ENCODE measurements at places on chromosomes 3 and 15.

DNA sequence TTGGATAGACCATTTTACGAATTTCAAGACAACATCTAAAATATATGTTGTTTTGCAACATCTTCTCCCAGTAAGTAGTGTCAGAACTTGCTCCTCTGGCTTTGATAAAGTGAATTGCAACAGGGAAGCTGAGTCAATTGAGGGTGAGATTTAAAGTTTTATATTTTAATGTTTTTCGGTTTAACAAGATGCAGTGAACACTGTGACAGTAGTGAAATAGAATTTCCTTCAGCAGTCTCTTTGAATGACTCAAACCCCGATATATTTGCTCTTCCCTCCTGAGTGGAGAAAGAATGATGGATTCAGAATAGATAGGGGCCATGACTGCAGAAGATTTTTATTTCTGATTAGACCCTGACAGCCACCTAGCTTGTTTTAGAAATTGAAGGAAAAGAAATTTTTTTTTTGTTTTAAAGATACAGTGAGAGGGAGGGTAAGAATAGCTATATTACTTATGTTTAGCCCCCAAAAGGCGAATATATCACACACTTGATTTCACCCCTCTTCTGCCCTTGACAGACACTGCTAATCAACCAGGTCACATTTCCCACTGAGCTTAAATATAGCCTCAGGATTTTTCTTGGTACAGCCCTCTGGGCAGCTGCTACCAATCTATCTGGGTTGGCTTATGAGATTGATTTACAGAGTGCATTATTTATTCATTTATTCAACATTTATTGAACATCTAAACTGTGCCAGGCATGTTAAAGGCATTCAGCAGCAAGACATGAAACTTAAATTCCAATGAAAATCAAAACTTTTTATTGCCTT, 183.3 kb upstream of the ADAMTS9 start:
- DNase-seq = no peak

DNA sequence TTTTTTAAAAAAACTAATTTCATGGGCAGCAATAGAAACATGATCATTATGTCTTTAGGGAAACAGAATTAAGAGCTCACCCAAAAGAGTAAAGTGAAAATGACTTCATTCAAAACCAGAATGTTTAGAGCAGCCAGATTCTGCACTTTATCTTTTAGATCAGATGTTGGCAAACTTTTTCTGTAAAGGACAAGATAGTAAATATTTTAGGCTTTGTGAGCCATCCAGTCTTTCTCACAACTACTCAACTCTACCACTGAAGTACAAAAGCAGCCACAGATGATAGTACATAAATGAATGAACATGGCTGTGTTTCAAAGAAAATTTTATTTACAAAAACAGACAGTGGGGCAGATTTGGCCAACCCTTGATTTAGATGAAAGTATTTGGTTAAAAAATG, 84.5 kb downstream of the SETD2 start:
- DNase-seq = no peak

DNA sequence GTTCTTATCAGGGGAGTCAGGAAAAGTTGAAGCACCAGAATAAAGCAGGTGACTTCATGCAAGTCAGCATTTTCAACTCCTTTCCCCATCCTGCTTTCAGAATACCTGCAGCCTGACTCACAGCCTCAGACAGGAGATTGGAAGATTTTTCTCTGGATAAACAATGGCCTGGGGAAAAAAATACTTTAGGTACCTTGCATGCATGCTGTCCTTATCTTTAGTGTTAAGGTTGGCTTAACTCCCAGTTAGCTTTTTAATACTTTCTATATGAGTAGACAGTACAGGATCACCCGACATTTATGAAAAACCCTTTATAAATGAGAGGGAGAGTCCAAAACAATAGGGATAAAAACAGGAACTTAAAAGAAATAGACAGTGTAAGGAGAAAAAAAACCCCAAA, 53.6 kb downstream of the PAK2 start:
- DNase-seq = no peak

- DNase-seq = peak; percentile 96
These were observed 4.6 kb downstream of the BCL6 start for GRCh38 chr3:187740421-187741399.

GRCh38 chr15:49423901-49424550, 984 bp downstream of the FGF7 start:
- no peak for DNase-seq

DNA sequence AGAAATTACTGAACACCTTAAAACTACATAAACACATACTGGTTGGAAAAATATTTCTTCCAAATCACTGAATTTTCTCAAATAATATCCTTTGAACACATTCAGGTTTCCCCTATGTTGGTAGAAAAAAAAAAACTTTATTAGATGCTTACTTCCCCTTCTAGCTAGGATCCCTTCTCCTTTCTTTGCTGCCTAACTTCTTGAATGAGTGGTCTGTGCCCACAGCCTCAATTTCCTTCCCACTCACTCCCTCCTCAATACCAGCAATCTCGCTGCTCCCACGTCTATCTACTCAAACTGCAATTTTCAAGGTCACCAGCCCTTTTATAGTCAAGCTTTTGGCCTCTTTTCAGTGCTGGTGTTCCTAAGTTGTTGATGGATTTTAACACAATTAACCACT, 8.3 kb downstream of the CD200R1 start:
- DNase-seq = no peak

DNA sequence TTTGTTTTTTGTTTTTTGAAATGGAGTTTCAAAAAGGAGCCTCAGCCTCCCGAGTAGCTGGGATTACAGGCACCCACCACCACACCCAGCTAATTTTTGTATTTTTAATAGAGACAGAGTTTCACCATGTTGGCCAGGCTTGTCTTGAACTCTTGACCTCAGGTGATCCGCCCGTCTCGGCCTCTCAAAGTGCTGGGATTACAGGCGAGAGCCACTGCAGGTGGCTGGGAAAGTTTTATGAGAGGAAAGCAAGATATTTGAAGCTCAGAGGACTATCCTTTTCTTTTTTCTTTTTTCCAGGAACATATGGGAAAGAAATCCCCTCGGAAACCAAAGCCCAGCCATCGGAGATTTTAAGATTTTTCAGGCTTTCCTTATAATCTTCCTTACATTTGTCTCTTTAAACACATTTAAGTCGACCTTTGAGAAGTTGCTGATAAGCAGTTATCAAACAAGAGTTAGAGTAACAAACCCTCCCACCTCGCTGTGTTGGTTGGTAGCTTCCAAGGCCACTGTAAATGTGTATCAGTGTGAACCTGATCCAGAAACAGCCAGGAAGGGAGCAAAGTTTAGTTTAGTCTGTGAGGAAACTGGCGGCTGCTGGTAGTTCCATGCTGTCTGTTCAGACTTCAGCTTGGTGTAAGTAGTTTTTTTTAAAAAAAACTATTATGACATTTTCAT, 34.5 kb upstream of the MAP3K13 start:
- DNase-seq = no peak

- peak; percentile 97 for DNase-seq
These were observed 18.9 kb downstream of the CX3CR1 start for GRCh38 chr3:39260957-39261356.

- no peak for DNase-seq
These were observed 141.2 kb upstream of the TLE3 start for GRCh38 chr15:70238917-70239316.

- DNase-seq = no peak
These were observed 59.7 kb downstream of the ATP2B2 start for GRCh38 chr3:10445561-10446175.

- peak; percentile 25 for DNase-seq
These were observed 46.2 kb downstream of the NEK11 start for GRCh38 chr3:131072845-131073244.

GRCh38 chr3:12780751-12781150, 15.7 kb upstream of the CAND2 start:
- no peak for DNase-seq

GRCh38 chr3:59245859-59246501, 196.2 kb upstream of the CFAP20DC start:
- no peak for DNase-seq

DNA sequence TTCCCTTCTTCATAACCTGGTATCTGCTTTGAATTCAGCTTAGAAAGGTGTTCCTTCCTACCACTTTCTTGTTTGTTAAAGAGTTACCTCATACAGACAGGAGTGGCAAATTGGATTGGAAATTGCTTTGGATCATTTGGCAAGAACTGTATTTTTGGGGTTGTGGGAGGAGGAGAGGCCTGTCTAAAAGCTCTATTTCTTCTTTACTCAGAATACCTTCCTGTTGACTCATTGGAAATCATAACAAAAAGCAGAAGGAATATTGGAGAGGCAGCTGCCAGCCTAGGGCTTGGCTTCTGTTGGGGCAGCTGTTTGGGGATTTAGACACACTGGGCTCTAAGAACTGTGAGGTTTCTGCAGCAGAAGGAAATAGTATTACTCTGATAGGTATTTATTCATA, 14.2 kb downstream of the IQGAP1 start:
- peak; percentile 68 for DNase-seq

DNA sequence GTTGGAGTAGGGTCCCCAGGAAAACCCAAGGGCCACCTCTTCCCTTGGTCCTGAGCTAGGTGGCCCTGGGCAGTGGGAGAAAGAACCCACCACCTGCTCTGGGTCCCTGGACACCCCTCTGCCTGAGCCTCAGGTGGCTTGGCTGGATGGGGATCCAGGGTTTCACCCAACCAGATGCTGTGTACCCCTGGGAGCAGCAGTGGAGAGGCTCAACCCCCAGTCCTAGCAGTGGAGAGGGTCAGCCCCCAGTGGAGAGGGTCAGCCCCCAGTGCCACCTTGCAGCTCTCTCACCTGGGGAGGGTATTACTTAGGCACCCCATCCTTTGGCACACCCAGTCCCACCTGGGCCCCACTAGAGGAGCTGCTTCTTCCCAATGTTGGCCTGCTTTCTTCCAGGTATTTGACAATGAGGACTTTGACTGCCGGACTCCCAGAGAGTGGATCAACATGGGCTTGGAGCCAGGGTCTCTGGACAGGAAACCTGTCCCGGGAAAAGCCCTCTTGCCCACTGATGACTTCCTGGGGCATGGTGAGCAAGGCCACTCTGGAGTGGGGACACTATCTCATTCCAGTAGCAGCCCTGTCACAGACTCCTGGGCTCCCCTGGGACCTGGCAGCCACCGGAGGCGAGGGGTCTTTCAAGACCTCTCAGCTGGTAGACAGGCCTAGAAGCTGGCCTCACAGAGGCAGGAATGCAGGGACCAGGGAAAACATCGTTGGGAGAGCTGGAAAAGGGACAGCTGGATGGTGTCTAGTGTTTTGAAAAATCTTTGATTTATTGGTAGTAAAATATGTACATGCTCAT, 11.6 kb downstream of the DNAH1 start:
- DNase-seq = no peak

GRCh38 chr3:113097960-113098447, 107.2 kb downstream of the GTPBP8 start:
- DNase-seq = no peak

- DNase-seq = no peak
These were observed 175.9 kb downstream of the PDZRN3 start for GRCh38 chr3:73448761-73449301.

- no peak for DNase-seq
These were observed 253.3 kb upstream of the TBC1D5 start for GRCh38 chr3:17995769-17996168.

GRCh38 chr3:101529816-101530685, 17.0 kb upstream of the SENP7 start:
- no peak for DNase-seq

GRCh38 chr15:57685306-57686095, 21.0 kb upstream of the POLR2M start:
- DNase-seq = no peak

GRCh38 chr15:59313641-59314332, 58.9 kb downstream of the MYO1E start:
- peak; percentile 92 for DNase-seq

GRCh38 chr3:73413619-73414018, 211.1 kb downstream of the PDZRN3 start:
- no peak for DNase-seq

GRCh38 chr15:37516621-37517020, 416.3 kb upstream of the MEIS2 start:
- no peak for DNase-seq

DNA sequence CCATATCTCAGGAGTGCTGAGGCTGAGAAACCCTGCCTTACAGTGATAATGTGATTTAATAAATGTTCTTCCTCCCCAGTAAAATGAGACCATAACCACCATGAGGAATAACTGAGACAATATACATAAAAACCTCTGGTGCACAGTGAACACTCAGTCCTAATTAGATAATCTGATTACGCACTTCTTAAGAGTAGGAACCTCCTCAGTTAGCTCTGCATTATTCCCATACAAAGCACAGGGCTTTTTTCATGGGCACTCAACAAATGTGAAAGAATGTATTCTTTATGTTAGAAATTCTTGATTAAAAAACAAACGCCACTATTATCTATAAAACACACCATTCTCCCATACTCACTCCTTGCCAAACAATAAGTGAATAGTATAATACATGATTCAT, 97.0 kb downstream of the TNIK start:
- no peak for DNase-seq
